ENCODE measurements at places on chromosomes 7 and 10.

GRCh38 chr10:93182049-93182327, 108.3 kb downstream of the CYP26A1 start:
- no peak overlapping the region for H3K27ac ChIP-seq
- no peaks in the 10 kb centered on the region for H3K4me1 ChIP-seq
- H3K4me3 ChIP-seq = no peak overlapping the region
- no peaks in the 10 kb centered on the region for H3K36me3 ChIP-seq
- no peaks in the 10 kb centered on the region for H3K27me3 ChIP-seq
- no peak for DNase-seq

- H3K27ac ChIP-seq = no peak overlapping the region
- no peaks in the 10 kb centered on the region for H3K36me3 ChIP-seq
- H3K27me3 ChIP-seq = no peaks in the 10 kb centered on the region
Observed at GRCh38 chr7:44161371-44161770, 20.2 kb upstream of the MYL7 start.

DNA sequence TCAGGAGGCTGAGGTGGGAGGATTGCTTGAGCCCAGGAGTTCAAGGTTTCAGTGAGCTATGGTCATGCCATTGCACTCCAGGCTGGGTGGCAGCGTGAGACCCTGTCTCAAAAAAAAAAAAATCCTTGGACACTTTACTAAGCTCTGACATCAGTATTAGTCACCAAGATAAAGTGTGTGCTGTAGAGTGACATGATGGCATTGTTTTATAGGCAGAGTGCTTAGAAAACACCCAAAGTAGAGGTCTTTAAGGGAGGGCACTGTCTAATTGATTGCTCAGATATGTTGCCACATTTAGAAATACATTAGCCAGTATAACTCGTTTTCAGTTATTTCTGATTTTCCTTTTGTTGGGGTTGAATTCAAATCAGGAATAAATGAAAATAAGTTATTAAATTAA, 235.9 kb downstream of the REEP3 start:
- H3K27me3 ChIP-seq = peaks cover 6% of the 10 kb centered on the region
- H3K27ac ChIP-seq = no peak overlapping the region
- H3K36me3 ChIP-seq = no peaks in the 10 kb centered on the region
- DNase-seq = no peak
- H3K4me3 ChIP-seq = no peak overlapping the region

- no peaks in the 10 kb centered on the region for H3K27me3 ChIP-seq
- H3K27ac ChIP-seq = no peak overlapping the region
- H3K4me3 ChIP-seq = no peak overlapping the region
- peaks cover 15% of the 10 kb centered on the region for H3K36me3 ChIP-seq
- DNase-seq = no peak
Observed at GRCh38 chr10:97353945-97354344, 19.4 kb upstream of the FRAT2 start.

DNA sequence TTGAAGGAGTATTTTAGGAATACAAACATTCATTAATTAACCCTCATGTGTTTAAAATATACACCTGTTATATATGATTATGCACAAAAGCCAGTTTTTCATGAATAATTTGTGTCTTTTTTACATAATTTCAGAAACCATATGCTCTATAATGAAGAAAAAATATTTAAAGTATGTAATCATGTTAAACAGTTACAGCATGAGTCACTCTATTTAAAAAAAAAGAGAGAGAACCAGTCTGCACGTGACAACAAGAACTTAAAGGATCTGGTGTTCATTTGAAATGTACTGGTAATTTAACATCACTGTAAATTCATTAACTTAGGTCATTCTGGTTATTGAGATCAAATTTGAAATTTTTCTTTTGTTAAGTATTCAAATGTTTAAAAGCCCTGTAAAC, 228.5 kb downstream of the CACNB2 start:
- H3K4me1 ChIP-seq = no peaks in the 10 kb centered on the region
- no peak overlapping the region for H3K4me3 ChIP-seq
- no peak for DNase-seq
- H3K36me3 ChIP-seq = no peaks in the 10 kb centered on the region
- H3K27me3 ChIP-seq = no peaks in the 10 kb centered on the region

GRCh38 chr10:129541200-129541599, 74.2 kb downstream of the MGMT start:
- DNase-seq = no peak
- H3K4me1 ChIP-seq = no peaks in the 10 kb centered on the region

GRCh38 chr10:74333174-74333573, 182.2 kb downstream of the ADK start:
- no peak overlapping the region for H3K4me3 ChIP-seq
- peaks cover 2% of the 10 kb centered on the region for H3K36me3 ChIP-seq
- H3K4me1 ChIP-seq = no peaks in the 10 kb centered on the region
- no peak overlapping the region for H3K27ac ChIP-seq
- H3K27me3 ChIP-seq = no peaks in the 10 kb centered on the region
- no peak for DNase-seq

DNA sequence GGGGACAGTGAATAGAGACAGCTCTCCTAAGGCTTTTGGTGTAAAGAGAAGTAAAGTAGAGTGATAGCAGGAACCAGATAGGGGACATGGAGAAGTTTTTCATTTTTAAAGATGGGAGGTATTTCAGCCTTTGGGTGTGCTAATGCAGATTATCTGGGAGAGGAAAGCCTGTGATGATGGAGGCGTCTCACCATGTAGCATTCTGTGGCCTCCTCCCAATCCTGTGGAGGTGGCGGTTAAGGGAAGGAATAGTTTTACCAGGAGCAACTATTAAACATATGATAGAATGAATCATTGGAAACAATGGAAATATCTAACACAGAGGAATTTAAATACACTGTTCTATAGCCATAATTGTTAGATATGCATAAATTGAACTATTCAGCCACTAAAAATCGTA, 101.3 kb downstream of the CNNM2 start:
- H3K36me3 ChIP-seq = no peaks in the 10 kb centered on the region
- no peak overlapping the region for H3K4me3 ChIP-seq
- H3K27me3 ChIP-seq = no peaks in the 10 kb centered on the region
- H3K27ac ChIP-seq = no peak overlapping the region
- no peaks in the 10 kb centered on the region for H3K4me1 ChIP-seq

- H3K27me3 ChIP-seq = no peaks in the 10 kb centered on the region
- H3K27ac ChIP-seq = no peak overlapping the region
- H3K4me1 ChIP-seq = no peaks in the 10 kb centered on the region
- H3K36me3 ChIP-seq = no peaks in the 10 kb centered on the region
- H3K4me3 ChIP-seq = no peak overlapping the region
Observed at GRCh38 chr7:70097645-70098044, 499.4 kb downstream of the AUTS2 start.

- no peak overlapping the region for H3K27ac ChIP-seq
- no peaks in the 10 kb centered on the region for H3K36me3 ChIP-seq
- DNase-seq = no peak
- no peaks in the 10 kb centered on the region for H3K4me1 ChIP-seq
Observed at GRCh38 chr7:54774785-54775740, 16.1 kb upstream of the SEC61G start.

GRCh38 chr10:6269432-6269831, 66.7 kb downstream of the PFKFB3 start:
- no peak for DNase-seq
- peaks cover 36% of the 10 kb centered on the region for H3K4me1 ChIP-seq
- H3K36me3 ChIP-seq = no peaks in the 10 kb centered on the region
- no peaks in the 10 kb centered on the region for H3K27me3 ChIP-seq
- no peak overlapping the region for H3K27ac ChIP-seq

GRCh38 chr10:110485541-110485940, 12.2 kb upstream of the DUSP5 start:
- H3K36me3 ChIP-seq = no peaks in the 10 kb centered on the region
- H3K27me3 ChIP-seq = no peaks in the 10 kb centered on the region
- no peak overlapping the region for H3K27ac ChIP-seq
- no peaks in the 10 kb centered on the region for H3K4me1 ChIP-seq

DNA sequence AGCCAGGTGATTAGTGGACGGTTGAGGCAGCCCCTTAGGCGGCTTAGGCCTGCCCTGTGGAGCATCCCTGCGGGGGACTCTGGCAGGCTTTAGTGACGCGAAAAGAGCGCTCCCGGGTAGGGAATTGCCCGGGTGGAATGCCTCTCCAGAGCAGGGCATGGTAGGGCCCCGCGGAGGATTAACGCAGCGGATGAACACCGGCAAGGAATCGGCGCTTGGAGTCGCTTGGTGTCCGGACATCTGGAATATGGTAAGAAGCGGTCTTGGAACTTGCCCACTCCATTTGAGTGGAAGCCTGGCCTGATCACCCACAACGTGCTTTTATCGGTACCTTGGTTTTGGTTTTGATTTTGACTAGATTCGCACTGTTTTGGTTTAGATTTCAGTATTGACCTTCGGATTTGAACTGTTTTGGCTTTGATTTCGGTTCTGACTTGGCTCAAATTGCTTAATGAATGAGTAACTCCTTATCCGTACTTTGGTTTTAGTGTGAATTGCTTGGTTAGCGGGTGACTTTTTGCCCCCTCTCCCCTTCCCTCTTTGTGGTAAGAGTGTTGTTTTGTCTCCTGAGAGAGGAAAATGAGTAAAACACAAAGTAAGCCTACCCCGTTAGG, 24.2 kb upstream of the CHST3 start:
- H3K36me3 ChIP-seq = no peaks in the 10 kb centered on the region
- peaks cover 9% of the 10 kb centered on the region for H3K4me1 ChIP-seq
- DNase-seq = no peak
- no peaks in the 10 kb centered on the region for H3K27me3 ChIP-seq
- H3K4me3 ChIP-seq = no peak overlapping the region
- no peak overlapping the region for H3K27ac ChIP-seq

DNA sequence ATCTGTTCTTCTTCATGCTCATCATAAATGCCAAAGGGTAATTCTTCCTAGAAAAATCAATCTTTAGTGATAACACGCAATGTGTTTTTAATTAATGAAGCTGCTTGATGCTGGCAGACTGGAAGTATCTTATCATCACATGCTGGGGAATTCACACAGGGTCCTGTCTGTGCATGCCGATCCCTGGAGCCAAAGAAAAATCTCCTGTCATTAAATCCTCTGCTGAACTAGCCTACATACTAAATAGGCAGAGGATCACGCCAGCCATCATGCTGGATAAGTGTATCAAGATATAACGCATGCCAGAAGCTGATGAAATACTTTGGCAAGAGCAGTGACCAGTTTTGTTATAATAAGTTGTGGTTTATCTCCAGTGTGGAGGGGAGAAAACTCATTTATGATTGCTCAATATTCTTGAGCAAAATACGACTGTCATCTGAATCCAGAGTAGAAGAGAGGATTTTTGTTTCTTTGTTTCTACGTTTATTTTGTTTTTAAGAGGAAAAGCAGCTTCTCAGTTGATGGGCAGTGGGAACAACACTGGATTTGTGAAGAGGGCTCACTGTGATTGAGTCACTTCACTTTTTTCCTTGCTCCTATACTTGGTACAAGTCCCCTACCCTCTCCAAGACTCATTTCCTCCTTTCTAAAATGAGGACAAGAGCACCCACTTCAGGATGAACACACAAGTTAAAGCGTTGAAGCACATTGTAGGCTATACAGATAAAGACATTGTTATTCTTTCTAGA, 649.1 kb downstream of the TNS3 start:
- no peak for DNase-seq
- H3K4me3 ChIP-seq = no peak overlapping the region
- H3K27me3 ChIP-seq = no peaks in the 10 kb centered on the region
- no peak overlapping the region for H3K27ac ChIP-seq

- no peak overlapping the region for H3K27ac ChIP-seq
- H3K36me3 ChIP-seq = no peaks in the 10 kb centered on the region
- H3K4me3 ChIP-seq = no peak overlapping the region
- no peaks in the 10 kb centered on the region for H3K4me1 ChIP-seq
- DNase-seq = no peak
- H3K27me3 ChIP-seq = no peaks in the 10 kb centered on the region
Observed at GRCh38 chr10:15224948-15225347, 56.5 kb upstream of the NMT2 start.

DNA sequence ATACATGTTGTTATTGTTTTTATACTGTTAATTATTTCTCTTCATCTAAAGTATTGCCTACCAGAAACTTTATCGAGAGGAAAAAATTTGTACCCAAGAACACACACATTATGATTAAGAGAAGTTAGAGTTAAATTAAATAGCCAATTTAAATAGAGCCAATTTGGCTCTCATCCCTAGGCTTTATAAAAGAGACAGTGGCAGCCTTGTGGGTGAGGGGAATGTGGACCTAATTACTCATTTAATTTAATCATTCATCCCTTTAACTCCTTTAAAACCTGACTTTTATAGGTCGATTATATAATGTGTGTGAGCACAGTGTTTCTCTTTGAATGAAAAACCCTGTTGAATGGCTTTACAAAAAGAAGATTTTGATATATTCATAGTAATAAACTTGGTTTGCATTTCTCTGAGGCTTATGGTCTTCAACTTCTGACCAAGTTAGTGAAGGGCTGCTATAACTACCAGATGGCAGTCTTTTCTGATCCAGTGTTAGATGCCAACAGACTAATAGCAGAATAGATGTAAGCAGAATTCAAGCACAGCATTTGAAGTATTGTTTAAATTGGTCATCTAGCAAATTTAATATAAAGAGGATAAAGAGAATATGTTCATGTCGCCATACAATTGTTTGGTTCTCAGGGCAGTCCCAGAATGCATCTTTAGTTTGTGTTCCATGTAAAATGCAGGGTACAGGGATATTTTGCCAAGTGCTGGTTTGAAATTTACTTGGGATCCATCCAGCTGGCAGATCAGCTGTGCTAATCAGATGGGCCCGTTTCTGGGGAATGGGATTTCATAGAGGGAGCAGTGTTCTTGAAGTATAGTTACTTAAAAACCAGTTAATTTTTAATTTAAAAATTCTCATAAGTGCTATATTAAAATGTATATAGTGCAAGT, 25.3 kb downstream of the ADD3 start:
- peaks cover 33% of the 10 kb centered on the region for H3K4me1 ChIP-seq
- DNase-seq = no peak
- H3K4me3 ChIP-seq = no peak overlapping the region
- H3K27ac ChIP-seq = no peak overlapping the region
- H3K27me3 ChIP-seq = no peaks in the 10 kb centered on the region

GRCh38 chr7:155581107-155581830, 34.9 kb upstream of the CNPY1 start:
- no peaks in the 10 kb centered on the region for H3K27me3 ChIP-seq
- no peak overlapping the region for H3K27ac ChIP-seq
- no peaks in the 10 kb centered on the region for H3K4me1 ChIP-seq
- DNase-seq = no peak
- H3K36me3 ChIP-seq = no peaks in the 10 kb centered on the region
